NCI-H774 (cell line): ENCODE measurements at places on chromosomes 13 and 19.

DNA sequence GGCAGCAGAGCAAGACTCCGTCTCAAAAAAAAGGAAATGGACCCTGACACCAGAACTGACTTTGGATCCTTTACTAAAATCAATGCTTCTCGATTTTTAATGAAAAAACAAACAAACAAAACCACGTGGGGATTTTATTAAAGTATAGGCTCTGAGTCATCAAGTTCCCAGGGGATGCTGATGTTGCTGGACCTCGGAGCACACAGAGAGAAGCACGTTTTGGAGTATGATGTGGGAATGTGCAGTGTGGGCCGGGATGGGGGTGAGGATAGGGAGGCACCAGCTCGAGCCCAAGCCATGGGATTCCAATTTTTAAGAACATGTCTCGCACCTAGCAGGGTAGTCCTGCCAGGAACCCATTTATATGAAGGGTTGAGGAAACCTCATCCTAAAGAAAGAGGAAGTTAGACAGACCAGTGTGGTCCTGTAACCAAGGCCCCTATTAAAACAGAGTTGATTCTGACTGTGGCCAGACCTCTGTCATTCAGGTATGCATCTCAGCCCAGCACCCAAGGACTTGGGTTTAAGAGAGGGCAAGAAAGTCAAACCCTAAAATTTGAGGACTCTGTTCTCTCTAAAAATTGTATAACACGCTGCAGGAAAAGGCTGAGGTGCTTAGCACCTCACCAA is 6.4 kb downstream of the FLT1 start:
- no peak for DNase-seq

GRCh38 chr19:13817018-13817614 is 21.9 kb downstream of the ZSWIM4 start:
- peak; percentile 72 for DNase-seq

DNA sequence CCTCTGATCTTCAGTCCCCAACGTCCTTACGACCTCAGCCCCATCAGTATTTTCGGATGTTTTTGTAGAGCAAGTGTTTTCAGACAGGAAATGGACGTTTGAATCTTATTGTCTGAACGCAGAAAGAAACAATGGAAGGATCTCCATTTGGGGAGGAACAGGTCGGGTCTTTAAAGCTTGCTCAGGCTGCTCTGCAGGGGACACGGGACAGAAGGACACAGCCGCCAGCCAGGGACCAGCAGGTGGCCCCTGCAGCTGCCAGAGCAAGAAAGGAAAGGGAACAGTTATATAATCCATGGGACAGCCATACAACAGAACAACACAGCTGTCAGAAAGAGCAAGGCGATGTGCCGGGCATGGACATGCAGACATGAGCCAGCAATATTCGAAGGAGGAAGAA is 18.5 kb upstream of the IGLON5 start:
- DNase-seq: no peak

GRCh38 chr13:106186366-106187030 is 349.0 kb downstream of the EFNB2 start:
- no peak for DNase-seq

DNA sequence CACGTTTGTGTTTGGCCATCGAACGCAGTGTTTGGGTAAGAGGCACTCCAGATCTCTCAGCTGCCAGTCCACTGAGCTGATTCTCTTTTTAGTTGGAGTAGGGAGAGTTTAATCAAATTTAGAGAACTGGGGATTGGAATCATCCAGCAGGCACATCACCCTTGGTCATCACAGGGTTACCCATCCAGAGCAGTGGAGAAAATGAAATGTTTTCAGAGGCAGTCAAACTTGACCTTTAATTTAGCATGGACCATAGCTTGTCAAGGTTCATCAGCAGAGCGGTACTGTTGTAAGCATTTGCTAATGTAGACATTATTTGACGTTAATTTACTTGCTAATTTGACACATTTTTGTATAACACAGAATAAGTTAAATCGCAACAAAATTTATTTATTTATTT is 18.4 kb upstream of the FRY start:
- DNase-seq: no peak

DNA sequence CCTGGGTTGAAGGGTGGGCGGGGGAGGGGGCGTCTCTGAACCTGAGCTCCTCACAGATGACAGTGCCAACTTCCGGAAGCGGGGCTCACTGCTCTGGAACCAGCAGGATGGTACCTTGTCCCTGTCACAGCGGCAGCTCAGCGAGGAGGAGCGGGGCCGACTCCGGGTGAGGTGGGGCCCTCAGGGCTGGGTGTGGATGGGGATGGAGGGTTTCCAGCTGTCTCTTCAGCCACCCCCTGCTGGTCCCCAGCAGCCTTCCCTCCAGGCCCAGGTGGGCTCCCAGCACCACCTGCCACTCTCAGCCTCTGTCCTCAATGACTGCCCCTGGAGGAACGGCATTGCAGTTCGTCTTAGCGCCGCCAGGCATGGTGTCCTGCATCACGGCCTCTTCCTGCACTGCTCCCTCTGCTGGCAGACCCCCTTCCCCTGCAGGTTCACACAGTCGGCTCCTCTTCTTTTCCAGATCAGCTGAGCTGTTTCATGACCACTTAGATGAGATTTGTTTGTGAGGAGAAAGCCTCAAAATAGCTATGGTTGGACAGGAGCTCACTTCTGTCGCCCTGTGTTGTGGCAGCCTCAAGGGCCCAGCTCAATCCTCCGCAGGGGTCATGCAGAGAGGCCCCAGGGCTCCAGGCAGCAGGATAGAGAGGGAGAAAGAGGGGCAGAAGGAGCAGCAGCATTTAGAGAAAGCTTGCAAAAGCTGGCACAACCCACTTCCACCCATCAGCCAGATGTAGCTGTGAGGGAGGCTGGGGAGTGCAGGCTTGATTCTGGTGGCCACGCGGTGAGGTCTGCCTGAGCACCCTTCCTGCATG is 2.5 kb upstream of the GARIN5A start:
- DNase-seq: no peak

DNA sequence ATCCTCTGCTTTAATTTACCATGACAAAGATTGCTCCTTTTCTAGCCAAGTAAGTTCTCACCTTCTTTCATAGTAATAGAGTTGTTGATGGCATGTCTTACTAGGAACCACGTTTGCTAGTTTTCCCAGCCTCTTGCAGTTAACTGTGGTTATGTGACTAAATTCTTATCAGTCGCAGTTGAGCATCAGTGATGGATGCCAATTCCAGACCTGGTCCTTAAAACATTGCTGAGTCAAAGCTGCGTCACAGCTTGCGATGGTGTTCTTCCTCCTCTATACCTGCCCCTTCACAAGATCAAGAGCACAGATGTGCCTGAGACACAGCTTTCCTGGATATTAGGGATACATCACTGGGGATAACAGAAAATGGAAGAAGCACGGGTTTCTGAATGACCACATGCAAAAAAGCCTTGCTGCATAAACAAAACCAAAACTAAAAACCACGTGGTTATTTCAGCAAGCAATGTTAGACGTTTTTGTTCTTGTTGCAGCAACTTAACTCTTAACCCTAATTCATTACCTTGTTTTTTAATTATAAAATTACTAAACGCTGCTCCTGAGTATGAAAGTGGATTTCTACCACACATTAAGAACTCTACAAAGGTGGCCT is 97.6 kb upstream of the DACH1 start:
- DNase-seq: no peak
